NCI-H1436 (cell line): ENCODE measurements at places on chromosomes 5 and 9.

DNA sequence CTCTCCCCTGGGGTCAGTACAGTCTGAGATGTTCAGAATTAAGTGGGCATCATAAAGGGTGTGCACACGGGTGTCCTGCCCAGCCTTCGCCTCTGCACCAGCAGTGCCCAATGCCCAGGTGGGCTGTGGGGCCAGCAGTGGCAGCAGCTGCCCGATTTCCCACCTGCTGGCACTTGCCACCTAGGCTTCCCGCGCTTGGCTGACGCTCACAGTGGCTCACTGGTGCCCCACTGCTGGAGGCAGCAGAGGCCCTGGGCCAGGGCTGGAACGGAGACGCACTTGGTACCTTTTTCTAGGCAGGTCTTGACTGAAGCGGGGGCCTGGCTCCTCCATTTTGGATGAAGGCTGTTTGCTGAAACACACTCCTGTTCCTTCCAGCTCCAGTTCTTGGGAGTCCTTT is 17.0 kb downstream of the MRNIP start:
- DNase-seq, result no peak

- DNase-seq, result peak; percentile 14
Measured at GRCh38 chr9:131407717-131408195, 13.9 kb downstream of the PRRC2B start.

- DNase-seq, result no peak
Measured at GRCh38 chr5:129724222-129724621, 23.7 kb upstream of the MINAR2 start.

- no peak for DNase-seq
Measured at GRCh38 chr5:125042261-125042890, 295.9 kb upstream of the ZNF608 start.

GRCh38 chr9:127976498-127976897 is 4.3 kb downstream of the EEIG1 start:
- peak; percentile 79 for DNase-seq

DNA sequence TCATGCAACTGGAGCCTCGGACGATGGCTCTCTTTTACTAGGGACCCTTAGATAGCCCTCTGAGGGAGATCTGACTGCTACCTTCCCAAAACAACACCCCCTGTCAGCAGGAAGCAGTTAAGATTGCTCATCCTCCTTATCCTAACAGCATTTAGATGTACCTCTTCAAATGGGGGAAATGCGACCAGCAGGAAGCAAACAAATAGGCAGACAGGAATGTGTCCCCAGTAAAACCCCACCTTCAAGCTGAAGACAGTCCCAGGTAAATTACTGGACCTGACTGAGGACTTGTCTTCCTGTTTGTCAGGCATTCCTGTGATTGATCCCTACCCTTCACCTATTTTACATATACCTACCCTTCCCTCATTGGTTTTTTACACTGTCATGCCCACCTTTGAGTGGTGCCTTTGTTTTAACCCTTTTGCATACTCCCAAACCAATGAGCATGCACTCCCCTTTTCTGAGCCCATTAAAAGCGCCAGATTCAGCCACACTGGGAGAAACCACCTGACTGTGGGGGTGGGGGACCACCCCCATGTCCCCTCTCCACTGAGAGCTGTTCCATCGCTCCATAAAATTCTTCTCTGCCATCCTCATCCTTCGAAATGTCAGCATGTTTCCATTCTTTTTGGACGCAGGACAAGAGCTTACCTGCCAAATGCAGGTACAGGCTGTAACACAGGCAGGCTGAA is 954.0 kb upstream of the CDH6 start:
- no peak for DNase-seq

GRCh38 chr5:161790926-161791325 is 57.0 kb upstream of the GABRA1 start:
- DNase-seq, result no peak

DNA sequence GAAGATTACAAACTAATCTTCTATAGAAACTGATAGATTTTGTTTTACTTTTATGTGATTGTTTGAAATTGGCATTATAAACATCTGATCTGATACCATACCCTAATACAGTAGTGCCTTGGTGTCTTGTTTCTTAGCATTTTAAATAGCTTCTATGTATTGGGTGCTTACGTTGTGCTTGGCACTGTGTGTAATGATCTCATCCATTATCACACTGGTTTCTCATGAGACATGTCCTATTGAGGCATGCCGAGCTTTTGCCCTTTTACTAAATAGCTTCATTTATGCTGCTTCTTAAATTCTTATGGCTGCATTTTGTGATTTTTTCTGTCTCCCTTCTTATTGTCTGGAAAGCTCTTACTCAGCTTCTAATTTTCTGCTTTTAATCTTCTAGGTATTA is 48.2 kb upstream of the TLR4 start:
- no peak for DNase-seq

DNA sequence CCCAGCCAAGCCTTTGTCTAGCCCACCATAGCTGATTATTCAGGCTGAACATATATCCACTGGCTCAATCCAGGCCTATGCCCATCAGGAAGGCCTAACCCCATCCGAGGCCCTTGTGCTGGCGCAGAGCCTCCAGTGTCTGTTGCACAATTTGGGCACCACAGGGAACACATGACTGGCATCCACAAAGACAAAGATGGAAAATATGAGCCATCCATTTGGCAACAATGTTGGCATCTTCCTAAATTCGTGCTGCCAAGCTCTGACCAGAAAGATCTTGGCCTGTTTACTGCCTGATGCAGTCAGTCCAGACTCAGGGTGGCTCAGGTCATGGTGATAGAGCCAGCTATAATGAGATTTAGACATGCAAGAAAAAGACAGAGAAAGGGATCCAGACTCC is 233.8 kb downstream of the PIK3R1 start:
- no peak for DNase-seq

- no peak for DNase-seq
Measured at GRCh38 chr5:179254638-179255271, 90.5 kb downstream of the ADAMTS2 start.

DNA sequence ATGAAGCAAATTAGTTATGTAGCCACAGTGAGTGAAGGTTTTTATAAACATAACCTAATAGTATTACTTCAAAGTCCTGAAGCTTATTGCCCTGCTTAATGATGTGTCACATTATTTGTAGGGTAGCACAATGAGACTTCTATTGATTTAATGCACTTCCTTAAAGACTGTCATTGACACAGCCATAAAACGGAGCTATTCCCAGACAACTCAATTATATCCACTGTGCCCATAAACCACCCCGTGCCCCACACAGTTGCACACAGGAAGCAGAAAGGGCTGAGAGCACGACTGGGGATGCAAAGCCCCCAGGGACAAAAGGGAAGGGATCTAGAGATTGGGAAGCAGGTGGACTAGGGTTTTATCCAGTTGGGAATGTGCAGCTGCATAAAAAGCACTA is 37.0 kb downstream of the TRIM32 start:
- DNase-seq, result no peak

GRCh38 chr5:160618286-160618685 is 196.6 kb downstream of the PTTG1 start:
- DNase-seq, result no peak

DNA sequence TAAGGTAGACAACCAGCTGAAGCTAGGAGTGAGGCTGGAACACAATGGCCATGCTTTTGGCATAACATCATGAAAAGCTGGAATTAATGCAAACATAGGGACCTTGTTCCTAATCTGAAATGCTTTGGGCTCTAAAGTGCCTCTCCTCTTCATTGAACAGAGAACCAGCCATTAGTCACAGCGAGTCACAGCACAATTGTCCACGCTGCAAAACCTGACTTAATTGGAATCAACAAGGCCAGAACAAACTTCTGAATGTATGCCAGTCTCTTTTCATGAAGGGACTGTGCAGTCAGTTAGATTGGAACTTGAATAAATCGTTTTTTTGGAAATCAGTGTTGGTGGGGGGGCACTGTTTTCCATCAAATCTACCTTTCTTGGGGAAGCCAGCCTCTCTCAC is 96.5 kb downstream of the JAKMIP2 start:
- DNase-seq, result no peak
